ENCODE measurements at places on chromosomes 3 and 15. TPM values are rescaled to one million over a fixed set of nuclear protein-coding genes. Genes with fewer than 3 reads are reported as not detected.

The NEIL1 gene
- 31.3 TPM for total RNA-seq

The PTX3 gene
- total RNA-seq: 93.7 TPM

GRCh38 chr3:93923006-93923405 is 50.7 kb downstream of the PROS1 start:
- DNase-seq: no peak
- H3K27ac ChIP-seq: no peak overlapping the region
- H3K27me3 ChIP-seq: no peaks in the 10 kb centered on the region

The POLR2M gene
- total RNA-seq: 57.3 TPM

DNA sequence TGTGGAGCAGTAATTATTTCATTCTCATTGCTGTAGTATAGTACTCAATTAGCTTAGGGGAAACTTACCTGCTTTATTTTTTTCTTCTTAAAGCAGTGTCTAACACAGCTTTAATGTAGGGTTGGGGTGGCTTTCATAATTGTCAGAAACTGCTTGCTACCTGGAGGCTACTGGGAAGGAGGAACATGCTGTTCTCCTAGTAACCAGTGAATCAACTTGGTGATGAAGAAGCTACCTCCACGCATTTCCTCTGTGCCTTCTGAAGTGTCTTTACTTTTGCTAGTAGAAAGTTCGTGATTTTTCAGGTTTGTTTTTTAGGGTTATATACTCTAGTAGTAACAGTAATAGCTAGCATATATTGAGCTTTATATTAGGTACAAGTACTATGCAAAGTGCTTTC is 11.5 kb downstream of the FEM1B start:
- H3K27ac ChIP-seq: no peak overlapping the region
- no peaks in the 10 kb centered on the region for H3K36me3 ChIP-seq
- no peaks in the 10 kb centered on the region for H3K27me3 ChIP-seq
- no peak for DNase-seq
- no peak overlapping the region for H3K4me3 ChIP-seq
- peaks cover 11% of the 10 kb centered on the region for H3K4me1 ChIP-seq

DNA sequence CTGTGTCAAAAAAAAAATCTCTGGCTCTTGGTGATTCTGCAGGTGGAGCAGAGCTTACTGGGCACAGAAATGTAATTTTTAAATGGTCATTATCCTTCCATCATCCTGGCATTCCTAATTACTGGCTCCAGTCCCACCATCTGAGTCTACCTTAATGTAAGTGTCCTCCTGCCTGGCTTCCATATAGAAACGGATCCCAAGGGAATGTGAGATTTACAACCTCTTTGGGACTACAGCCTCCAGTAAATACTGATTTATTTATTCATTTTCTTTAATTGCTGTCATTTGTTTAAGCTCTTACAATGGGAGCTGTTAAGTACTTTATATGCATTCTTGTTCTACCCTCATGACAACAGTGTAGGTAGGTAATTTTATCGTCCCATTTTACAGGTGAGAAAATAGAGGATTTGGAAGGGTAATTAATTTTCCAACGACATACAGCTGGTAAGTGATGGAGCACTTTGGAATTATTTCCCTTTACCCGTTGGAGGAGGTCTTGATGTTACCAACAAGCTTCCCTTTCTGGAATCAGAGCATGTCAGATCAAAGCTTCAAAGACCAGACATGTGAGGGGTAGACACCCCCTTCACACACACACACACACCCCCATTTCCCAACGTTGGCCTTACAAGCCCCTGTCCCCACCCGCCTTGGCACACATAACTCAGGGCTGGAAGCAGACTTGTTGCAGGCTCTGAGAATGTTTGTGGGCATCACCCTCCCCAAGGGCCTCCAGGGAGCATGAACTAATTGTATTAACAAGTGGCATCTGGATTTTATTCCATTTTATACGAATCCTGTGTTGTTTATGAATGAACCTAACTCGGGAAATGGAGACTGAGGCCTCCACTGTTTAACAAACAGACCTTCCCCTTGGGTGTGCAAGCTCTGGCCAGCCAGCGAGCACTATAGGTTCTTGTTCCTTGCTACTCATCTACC is 116.9 kb downstream of the ALDH1A2 start:
- H3K27me3 ChIP-seq: no peaks in the 10 kb centered on the region
- no peak for DNase-seq
- no peaks in the 10 kb centered on the region for H3K36me3 ChIP-seq
- no peaks in the 10 kb centered on the region for H3K4me1 ChIP-seq

DNA sequence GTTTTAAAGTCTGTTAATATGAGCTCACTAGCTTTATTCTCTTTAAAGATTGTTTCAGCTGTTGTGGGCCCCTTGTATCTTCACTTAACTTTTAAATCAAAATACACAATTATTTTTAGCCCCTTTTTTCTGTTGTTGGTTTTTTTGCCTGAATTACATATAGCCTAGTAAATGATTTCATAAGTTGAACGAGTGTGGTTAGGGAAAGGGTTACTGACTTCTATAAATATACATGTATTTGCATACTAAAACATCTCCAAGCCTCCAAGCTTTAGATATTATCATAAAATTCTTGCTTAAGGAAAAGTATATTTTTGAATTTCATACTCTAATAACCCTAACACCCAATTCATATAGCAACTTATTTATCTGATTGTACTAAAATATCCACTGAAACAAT is 73.2 kb upstream of the ARL6 start:
- no peak overlapping the region for H3K27ac ChIP-seq
- no peak for DNase-seq
- H3K4me3 ChIP-seq: no peak overlapping the region
- H3K4me1 ChIP-seq: no peaks in the 10 kb centered on the region

The NPAP1 gene
- 0.13 TPM for total RNA-seq

DNA sequence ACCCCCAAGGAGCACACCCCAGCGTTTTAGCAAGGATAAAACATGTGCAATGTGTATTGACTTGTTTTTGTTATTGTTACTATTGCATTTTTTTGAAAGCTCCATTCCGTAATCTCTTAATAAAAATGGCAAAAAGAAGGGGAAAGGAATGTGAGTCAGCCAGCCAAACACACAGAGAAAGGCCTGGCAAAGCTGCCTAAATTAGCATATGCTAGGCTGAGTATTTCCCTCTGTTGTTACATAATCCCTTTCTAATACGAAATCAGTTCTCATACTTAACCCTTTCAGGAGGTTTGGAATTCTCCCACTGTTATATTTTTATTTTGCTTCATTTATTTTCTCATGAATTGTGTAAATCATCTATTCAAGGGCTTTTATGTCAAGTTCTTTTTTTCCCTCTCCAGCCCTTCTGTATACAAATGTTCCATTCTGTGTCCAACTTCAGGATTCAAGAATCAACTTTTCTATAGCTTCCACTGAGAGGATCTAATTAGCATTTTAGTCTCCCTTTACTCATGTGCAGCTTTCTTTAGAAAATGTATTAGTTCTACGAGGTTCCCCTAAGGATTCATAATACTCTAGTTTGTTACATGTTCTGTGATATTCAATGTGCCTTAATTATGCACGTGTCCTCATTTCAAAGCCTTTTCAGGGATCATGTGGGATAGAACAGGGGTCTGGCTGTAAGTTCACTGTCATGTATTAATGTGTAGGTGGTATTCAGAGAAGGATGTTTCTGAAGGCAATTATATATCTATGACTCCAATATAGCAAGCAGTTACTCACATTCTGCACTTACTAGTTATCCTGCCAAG is 9.2 kb downstream of the CADM2 start:
- H3K27ac ChIP-seq: no peak overlapping the region
- DNase-seq: no peak
- H3K4me3 ChIP-seq: no peak overlapping the region
- no peaks in the 10 kb centered on the region for H3K36me3 ChIP-seq

The CHRD gene
- total RNA-seq: 8.6 TPM

The MAPK6 gene
- total RNA-seq: 25.1 TPM

The PTH1R gene
- total RNA-seq: 22.8 TPM

DNA sequence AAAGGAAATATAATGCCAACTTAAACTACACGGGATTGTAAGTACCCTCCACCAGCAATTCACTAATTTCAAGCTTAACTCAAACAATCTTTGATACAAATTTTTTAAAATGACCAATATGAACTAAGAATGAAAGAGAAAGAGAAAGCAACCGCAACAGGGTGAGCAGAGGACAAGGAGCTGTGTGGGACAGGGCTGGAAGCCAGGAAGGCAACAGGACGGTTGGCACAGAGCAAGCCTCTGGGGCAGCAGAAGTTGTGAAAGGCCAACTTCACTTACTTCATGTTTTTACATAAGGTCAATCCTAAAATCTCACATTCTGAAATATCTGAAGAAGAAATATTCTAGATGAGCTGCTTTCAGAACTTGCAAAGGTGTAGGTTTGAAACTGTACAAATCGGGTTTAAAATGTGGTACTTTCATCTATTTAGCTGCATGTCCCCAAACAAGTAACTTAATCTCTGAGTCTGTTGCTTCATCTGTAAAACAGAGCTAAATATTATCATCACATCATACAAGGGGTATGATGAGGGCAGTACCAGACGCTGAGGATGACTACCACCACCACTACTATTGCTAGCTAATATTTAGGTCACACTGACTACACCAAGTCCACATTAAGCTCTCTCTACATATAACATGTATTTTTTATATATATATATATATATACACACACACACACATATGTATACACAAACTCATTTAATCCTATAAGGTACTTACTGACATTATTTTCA is 101.7 kb downstream of the IGSF11 start:
- H3K4me3 ChIP-seq: no peak overlapping the region
- no peaks in the 10 kb centered on the region for H3K4me1 ChIP-seq
- H3K27ac ChIP-seq: no peak overlapping the region
- H3K27me3 ChIP-seq: no peaks in the 10 kb centered on the region
- H3K36me3 ChIP-seq: no peaks in the 10 kb centered on the region

- no peak for DNase-seq
- H3K27ac ChIP-seq: no peak overlapping the region
- no peak overlapping the region for H3K4me3 ChIP-seq
- H3K4me1 ChIP-seq: no peaks in the 10 kb centered on the region
Observed at GRCh38 chr3:81390796-81391195, 370.6 kb downstream of the GBE1 start.

The CISH gene
- 42.5 TPM for total RNA-seq

DNA sequence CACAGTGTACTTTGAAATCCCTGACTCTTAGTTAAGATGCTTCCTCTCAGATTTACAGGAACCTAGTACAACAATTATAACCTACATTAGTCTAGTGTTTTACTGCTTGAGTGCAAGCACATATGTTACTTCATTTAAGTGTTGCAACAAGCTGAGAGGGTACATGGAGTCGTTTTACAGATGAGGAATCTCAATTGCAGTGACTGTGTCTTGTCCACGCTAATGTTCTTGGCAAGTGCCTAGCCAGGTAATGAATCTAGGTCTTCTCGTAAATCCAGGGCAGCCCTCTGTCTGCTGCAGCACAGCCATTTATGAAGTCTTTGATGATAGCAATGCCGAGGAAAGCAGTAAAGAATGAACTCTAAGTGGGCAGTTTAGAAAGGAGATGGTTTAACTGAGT is 384.4 kb upstream of the ARPP21 start:
- no peak for DNase-seq
- H3K4me1 ChIP-seq: no peaks in the 10 kb centered on the region
- no peaks in the 10 kb centered on the region for H3K36me3 ChIP-seq
- no peak overlapping the region for H3K27ac ChIP-seq
